Fibroblast of skin of right biceps (primary cell): ENCODE measurements at places on chromosomes 16 and 17.
A peak's percentile ranks its signal among the peaks of the same experiment; 100 is the strongest.

- peak; percentile 50 for DNase-seq
Measured at GRCh38 chr16:78503602-78504001, 404.1 kb downstream of the WWOX start.

- DNase-seq, result no peak
Measured at GRCh38 chr16:318628-319027, 33.9 kb downstream of the AXIN1 start.

GRCh38 chr17:48483004-48483403, 47.8 kb downstream of the HOXB1 start:
- DNase-seq, result no peak

- peak; percentile 74 for DNase-seq
Measured at GRCh38 chr16:64416216-64417005, 705.5 kb downstream of the CDH11 start.

DNA sequence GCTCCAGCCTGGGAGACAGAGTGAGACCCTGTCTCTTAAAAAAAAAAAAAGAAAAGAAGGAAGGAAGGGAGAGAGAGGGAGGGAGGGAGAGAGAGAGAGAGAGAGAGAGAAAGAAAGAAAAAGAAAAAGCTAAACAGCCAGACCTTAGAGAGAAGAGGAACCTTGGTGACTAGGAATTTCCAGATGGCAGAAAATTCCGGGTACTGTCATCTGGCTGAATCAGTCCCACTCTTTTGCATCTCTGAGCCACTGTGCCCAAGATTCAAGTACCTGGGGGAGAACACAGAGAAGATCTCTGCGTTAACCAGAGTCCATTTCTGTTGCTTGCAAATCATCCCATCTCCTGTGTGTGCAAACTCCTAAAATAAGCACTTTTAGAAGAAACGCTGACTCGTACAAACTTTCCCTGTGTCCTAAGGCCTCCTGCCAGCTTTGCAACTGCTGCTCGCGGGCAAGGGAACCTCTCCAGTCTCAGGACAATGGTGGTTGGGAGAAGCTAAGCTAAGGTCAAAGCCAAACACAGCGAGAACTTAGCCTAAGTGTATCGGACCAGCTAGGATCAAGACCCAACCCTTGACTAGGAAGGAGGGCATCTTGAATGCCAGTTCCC, 18.0 kb downstream of the BMERB1 start:
- no peak for DNase-seq

DNA sequence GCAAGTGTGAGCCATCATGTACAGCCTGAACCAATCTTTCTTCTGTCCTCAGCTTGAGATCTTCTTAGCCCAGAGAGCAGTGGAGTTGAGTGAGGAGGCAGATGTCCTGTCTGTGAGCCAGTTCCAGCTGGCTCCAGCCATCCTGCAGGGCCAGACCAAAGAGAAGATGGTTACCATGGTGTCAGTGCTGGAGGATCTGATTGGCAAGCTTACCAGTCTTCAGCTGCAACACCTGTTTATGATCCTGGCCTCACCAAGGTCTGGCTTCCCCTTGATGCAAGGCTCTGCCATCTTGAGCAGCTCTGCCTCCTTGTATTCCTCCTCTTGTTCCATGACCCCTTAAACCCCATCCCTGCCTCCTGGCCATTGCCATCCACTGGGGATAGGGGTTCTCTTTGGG, 9.6 kb downstream of the CDK5RAP3 start:
- DNase-seq, result no peak

- no peak for DNase-seq
Measured at GRCh38 chr17:48219617-48220016, 112.1 kb downstream of the SNX11 start.

- DNase-seq, result peak; percentile 66
Measured at GRCh38 chr16:72467157-72467759, 295.3 kb upstream of the PMFBP1 start.

DNA sequence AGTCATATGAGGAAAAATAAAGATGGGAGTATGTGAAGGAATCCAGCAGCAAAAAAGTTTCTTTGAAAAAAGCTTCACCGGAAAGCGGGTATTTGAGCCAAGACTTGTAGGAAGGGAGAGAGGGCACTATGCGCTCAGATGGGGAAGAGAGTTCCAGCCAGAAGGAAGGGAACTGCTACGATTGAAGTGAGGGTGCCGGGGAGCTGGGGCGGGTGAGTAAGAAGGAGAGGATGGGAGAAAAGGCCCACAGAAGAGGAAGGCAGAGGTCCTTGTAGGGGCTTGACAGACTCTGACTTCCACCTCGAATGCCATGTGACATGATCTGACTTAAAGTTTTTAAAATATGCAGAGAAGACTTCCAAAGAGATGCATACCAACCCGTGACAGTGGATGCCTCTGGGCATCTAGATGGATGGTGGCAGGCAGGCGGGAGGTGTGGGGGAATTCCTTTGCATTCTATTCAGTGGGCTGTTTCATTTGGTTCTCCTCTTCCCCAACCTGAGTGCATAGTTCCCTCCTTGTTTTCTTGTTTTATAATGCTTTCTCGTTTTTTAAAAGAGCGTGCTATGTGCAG, 44.9 kb downstream of the CDRT4 start:
- no peak for DNase-seq

GRCh38 chr17:74862108-74862901, 2.6 kb upstream of the GRIN2C start:
- DNase-seq, result peak; percentile 38

GRCh38 chr16:71258372-71258771, 27.9 kb upstream of the HYDIN start:
- DNase-seq, result no peak

DNA sequence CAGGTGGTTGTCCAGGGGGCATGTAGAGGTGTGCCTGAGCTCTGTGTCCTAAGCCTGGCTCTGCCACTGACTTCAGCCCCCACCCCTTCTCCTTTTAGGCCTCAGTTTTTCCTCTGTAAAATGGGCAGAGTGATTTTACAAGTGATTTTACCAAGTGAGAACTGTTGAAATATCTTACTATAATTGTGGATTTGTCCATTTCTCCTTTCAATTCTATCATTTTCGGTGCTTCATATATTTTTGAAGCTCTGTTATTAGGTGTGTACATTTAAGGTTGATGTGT, 21.7 kb upstream of the HOXB9 start:
- DNase-seq, result no peak

DNA sequence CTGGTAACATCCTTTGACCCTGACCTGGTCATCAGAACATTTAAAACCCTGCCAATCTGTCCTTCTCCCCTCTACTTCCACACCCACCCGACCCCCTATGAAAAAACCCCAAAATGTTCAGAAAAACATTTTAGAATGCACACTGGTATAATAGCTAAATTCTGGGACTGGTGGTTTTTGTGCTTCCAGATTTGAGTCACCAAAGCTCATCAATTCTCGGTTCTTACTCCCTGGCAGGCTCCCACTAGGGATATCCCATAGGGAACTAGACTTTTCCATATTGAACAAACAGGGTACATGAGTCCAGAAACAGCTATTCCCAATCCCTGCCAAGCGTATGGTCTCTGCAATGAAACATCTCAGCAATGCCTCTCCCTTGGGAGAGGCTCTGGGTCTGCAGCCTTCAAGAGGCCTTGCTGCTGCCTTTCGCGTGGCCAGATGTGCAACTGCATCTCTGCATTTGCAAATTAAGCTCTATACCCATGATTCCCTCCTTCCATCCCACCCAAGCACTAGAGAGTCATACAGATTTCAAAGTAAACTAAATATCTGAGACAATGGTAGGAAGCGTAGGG, 67.7 kb downstream of the SMG6 start:
- peak; percentile 92 for DNase-seq

GRCh38 chr16:52629296-52629695, 82.4 kb upstream of the TOX3 start:
- no peak for DNase-seq

DNA sequence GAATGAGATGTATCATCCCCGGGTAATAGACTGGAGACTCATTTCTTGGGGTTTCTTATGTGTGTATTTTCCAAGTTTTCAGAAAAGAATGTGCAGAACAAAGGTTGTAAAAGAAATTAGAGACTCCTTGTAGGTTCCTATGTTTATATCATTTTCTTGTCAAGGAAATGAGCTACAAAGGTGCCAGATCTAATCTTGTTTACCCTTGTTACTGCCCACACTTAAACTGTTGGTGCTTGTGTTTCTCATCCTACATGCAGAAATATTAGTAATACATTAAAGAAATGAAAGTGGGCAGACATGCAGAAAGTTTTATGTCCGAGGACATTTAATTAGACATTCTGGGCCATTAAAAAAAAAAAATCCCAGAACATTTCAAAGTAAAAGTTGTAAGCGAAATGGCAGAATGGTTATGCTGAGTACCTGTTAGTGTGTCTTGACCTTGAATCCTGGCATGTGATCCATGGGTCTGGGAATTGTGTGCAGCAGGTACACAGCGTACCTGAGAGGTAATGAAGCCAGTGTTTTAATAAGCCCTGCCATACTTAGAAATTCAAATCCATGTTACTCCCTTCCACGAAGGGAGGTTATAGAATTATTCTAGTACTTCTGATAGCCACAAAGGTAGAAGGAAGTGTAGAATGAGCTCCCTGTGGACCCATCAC, 62.6 kb upstream of the CACNG5 start:
- DNase-seq, result no peak

DNA sequence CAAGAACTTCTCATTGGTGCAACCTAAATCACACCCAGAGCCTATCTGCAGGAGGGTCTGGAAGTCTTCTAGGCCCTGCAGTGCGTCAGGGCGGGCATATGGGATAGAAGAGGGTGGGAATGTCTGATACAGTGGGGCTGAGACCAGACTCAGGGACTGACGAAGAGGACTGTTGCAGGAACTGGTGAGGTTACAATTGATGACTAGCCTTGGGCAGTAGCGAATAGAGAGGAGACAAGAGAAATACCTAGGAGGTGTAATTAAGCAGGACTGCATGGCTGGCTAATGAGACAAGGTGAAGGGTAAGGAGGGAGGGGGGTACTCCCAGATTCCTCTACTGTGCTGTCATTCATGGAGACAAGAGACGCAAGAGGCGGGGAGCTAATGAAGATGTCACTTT, 91.3 kb downstream of the WWP2 start:
- DNase-seq, result no peak
